ENCODE measurements at places on chromosomes 1 and 21. TPM values are rescaled to one million over a fixed set of nuclear protein-coding genes. Genes with fewer than 3 reads are reported as not detected.

The PCP4L1 gene
- total RNA-seq = not detected

GRCh38 chr1:2233997-2234761 is 6.1 kb downstream of the SKI start:
- no peaks in the 10 kb centered on the region for H3K27me3 ChIP-seq
- peaks cover 94% of the 10 kb centered on the region for H3K4me1 ChIP-seq
- H3K27ac ChIP-seq = no peak overlapping the region
- no peak for DNase-seq

- H3K36me3 ChIP-seq = peaks cover 10% of the 10 kb centered on the region
- no peak overlapping the region for H3K4me3 ChIP-seq
- no peak for DNase-seq
- H3K27ac ChIP-seq = no peak overlapping the region
Measured at GRCh38 chr1:1292442-1292779, 12.2 kb downstream of the SCNN1D start.

DNA sequence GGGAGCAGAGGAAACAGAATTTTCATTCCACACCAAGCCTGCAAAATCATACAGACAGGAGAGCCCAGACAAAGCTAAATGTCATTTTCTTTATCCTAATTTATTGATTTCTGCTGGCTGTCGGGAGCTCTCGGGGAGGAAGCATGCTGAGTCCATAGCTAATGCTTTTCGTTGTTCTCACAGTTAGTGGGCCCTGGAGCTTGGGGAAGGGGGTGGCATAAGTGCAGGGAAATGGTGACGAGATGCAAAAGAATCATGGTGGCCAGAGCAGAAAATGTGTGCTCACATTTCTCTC is 202.4 kb downstream of the TOMM20 start:
- DNase-seq = no peak
- H3K4me3 ChIP-seq = no peak overlapping the region
- no peak overlapping the region for H3K27ac ChIP-seq
- H3K4me1 ChIP-seq = peaks cover 7% of the 10 kb centered on the region

The FAM72C gene
- total RNA-seq = 20.7 TPM

- H3K27me3 ChIP-seq = peaks cover 73% of the 10 kb centered on the region
- DNase-seq = no peak
- H3K4me1 ChIP-seq = no peaks in the 10 kb centered on the region
- H3K4me3 ChIP-seq = no peak overlapping the region
- no peak overlapping the region for H3K27ac ChIP-seq
Measured at GRCh38 chr21:42097860-42098454, 26.8 kb downstream of the UMODL1 start.

GRCh38 chr1:153493343-153493960 is 33.0 kb upstream of the S100A7 start:
- DNase-seq = no peak
- H3K36me3 ChIP-seq = no peaks in the 10 kb centered on the region
- H3K4me1 ChIP-seq = no peaks in the 10 kb centered on the region

- H3K4me3 ChIP-seq = no peak overlapping the region
- peaks cover 9% of the 10 kb centered on the region for H3K4me1 ChIP-seq
- no peak for DNase-seq
- H3K27ac ChIP-seq = no peak overlapping the region
Measured at GRCh38 chr1:3399732-3400131, 54.7 kb upstream of the ARHGEF16 start.

GRCh38 chr1:16967095-16967575 is 13.3 kb downstream of the MFAP2 start:
- peaks cover 30% of the 10 kb centered on the region for H3K27me3 ChIP-seq
- no peak overlapping the region for H3K4me3 ChIP-seq
- no peak for DNase-seq
- no peaks in the 10 kb centered on the region for H3K4me1 ChIP-seq
- no peak overlapping the region for H3K27ac ChIP-seq

The HHAT gene
- 0.13 TPM for total RNA-seq

The LRRC71 gene
- total RNA-seq = 1.2 TPM

GRCh38 chr21:16596369-16596768 is 866.6 kb downstream of the USP25 start:
- no peak for DNase-seq
- no peak overlapping the region for H3K4me3 ChIP-seq
- H3K27me3 ChIP-seq = no peaks in the 10 kb centered on the region
- no peak overlapping the region for H3K27ac ChIP-seq
- no peaks in the 10 kb centered on the region for H3K4me1 ChIP-seq

The FAM72B gene
- 26.1 TPM for total RNA-seq

The BTBD19 gene
- total RNA-seq = 1.7 TPM

The SIPA1L2 gene
- total RNA-seq = 0.22 TPM

DNA sequence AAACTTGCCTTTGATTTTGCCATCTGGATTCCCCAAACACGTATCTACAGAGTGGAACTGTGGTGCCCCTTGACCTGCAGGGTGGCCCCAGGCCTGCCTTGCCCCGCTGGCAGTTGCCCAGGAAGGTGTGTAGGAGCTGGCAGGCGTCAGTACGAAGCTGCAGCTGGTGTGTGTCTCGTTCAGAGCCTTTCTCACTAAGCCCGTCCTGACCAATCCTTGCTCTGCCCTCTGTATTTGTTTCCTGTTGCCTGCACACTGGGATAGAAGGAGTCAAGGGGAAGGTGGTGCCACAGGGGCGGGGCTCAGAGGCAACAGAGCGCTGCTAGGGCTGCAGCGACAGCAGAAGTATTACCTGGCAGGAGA is 5.2 kb upstream of the VSIG8 start:
- peaks cover 15% of the 10 kb centered on the region for H3K4me1 ChIP-seq
- no peak overlapping the region for H3K4me3 ChIP-seq
- DNase-seq = no peak
- H3K36me3 ChIP-seq = no peaks in the 10 kb centered on the region
- H3K27me3 ChIP-seq = peaks cover 23% of the 10 kb centered on the region

DNA sequence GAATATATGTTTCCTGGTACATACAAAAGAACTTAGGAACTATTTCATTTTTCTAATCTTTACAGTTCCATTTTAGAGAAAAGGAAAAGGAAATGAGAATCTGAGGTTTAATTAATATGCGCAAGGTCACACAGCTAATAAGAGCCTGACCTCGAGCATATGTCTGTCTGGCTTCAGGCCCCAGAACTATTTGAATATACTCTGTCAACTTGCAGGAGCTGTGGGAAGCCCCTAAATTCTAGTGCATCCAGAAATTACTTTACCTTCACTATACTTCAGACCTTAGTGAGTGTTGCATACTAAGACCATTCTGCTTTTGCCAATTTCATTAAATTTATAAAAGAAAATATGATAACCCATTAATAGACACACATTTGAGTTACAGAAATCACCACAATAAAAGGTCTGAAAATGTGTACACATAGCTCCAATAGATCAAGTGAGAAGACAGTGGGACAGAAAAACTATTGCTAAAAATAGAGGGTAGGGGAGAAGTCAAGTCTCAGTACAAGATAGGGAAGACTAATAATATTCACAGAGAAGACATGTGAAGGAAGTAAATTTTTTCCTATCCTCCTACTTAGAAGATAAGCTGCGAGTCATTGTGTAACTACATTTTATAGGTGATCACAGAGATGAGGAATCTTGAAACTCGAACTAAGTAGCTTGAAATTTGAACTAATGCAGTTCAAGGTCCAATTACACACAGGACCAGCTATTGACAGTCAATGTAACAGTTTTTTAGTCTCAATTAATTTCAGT is 3.8 kb downstream of the RGS13 start:
- H3K4me3 ChIP-seq = no peak overlapping the region
- H3K4me1 ChIP-seq = no peaks in the 10 kb centered on the region
- no peak overlapping the region for H3K27ac ChIP-seq
- DNase-seq = no peak
- H3K36me3 ChIP-seq = no peaks in the 10 kb centered on the region

The RXFP4 gene
- total RNA-seq = not detected

GRCh38 chr1:230768903-230769570 is 21.8 kb downstream of the CAPN9 start:
- H3K4me3 ChIP-seq = no peak overlapping the region
- no peak overlapping the region for H3K27ac ChIP-seq
- H3K36me3 ChIP-seq = no peaks in the 10 kb centered on the region
- DNase-seq = no peak
- no peaks in the 10 kb centered on the region for H3K4me1 ChIP-seq

GRCh38 chr1:154398141-154398540 is 7.0 kb upstream of the IL6R start:
- no peak overlapping the region for H3K27ac ChIP-seq
- H3K27me3 ChIP-seq = 0 out of 2 replicates have a peak, but pooled peaks cover under 1% of the 10 kb centered on the region
- no peak overlapping the region for H3K4me3 ChIP-seq
- H3K36me3 ChIP-seq = no peaks in the 10 kb centered on the region

GRCh38 chr1:200962631-200963030 is 60.9 kb downstream of the KIF21B start:
- H3K27ac ChIP-seq = no peak overlapping the region
- peaks cover 50% of the 10 kb centered on the region for H3K27me3 ChIP-seq
- no peak overlapping the region for H3K4me3 ChIP-seq
- no peaks in the 10 kb centered on the region for H3K4me1 ChIP-seq

The CD53 gene
- total RNA-seq = 79.5 TPM

DNA sequence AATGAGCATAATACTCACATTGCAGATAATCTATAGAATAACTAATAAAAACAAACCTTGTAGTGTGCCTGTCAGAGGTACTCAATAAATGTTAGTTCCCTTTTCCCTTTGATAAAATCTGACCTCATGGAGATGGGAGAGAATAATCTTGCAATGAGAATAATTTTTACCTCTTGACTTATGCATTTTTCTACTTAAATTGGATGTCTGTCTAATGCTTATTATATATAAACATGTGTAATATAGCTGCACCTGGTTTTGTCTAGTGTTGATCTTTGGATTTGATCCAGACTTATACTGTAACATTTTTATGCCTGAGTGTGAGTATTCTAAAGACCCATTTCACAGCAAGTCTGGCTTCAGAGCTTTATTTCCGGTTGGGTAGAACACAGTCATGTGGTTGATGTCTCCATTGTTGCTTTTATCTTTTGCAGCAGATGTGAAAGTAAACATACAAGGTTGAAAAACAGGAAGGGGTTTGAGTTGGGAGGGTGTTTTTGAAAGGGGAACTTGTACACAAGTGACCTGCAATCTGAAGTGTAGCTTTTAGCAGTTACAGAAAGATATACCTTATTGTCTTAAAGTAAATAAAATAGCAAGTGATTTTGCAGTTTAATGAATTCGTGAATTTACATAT is 12.4 kb downstream of the EPB41 start:
- peak overlapping the region; percentile 86 for H3K27ac ChIP-seq
- no peaks in the 10 kb centered on the region for H3K27me3 ChIP-seq
- peaks cover 34% of the 10 kb centered on the region for H3K4me1 ChIP-seq
- peaks cover 4% of the 10 kb centered on the region for H3K36me3 ChIP-seq
- DNase-seq = peak; percentile 80

DNA sequence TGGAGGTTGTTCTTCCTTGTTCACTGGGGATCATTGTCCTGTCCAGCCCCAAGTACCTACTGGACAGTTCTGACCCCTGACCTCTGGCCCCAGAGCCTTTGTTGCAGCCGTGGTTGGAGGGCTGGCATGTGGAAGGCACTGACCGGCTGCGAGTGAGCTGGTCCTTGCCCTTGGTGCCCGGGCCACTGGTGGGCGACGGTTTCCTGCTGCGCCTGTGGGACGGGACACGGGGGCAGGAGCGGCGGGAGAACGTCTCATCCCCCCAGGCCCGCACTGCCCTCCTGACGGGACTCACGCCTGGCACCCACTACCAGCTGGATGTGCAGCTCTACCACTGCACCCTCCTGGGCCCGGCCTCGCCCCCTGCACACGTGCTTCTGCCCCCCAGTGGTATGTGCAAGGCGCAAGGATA is 11.4 kb downstream of the TIE1 start:
- H3K27me3 ChIP-seq = peaks cover 15% of the 10 kb centered on the region
- H3K36me3 ChIP-seq = no peaks in the 10 kb centered on the region
- no peak for DNase-seq
- H3K27ac ChIP-seq = no peak overlapping the region
- H3K4me1 ChIP-seq = peaks cover 13% of the 10 kb centered on the region

DNA sequence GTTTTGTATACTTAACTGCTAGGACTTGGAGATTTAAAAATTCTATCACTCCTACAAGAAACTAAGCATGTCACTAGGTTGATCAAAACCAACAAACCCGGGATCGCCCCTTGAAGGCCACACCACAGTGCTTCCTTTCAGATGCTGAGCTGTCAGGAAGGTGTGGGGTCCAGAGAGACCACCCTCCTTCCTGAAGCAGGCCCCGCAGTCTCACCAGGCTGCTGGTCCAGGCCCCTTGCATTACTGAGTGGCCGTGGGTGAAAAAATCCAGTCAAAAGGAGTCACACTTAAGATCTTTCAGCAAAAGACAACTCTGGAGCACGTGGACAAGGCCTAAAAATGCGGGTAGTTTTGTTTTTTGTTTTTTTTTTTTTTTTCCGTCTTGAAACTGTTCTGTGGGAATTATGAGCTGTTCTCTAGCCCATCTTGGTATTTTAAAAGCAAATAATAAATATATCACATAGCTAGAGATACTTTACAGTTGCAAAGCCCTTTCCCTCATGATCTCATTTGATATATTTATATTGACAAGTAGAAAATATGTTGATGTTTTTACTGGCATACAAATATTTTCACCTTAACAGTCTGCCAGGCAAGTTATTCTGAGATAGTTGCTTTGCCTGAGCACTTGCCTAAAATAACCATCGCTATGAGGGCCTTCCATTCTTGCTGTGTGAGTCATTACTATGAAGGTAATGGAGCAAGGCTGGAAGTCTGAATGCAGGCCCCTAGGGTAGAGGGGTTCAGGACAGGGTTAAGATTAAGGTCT is 73.1 kb upstream of the EDEM3 start:
- H3K27ac ChIP-seq = no peak overlapping the region
- no peaks in the 10 kb centered on the region for H3K4me1 ChIP-seq
- no peak for DNase-seq
- H3K4me3 ChIP-seq = no peak overlapping the region
- no peaks in the 10 kb centered on the region for H3K27me3 ChIP-seq

The UTS2 gene
- not detected for total RNA-seq

DNA sequence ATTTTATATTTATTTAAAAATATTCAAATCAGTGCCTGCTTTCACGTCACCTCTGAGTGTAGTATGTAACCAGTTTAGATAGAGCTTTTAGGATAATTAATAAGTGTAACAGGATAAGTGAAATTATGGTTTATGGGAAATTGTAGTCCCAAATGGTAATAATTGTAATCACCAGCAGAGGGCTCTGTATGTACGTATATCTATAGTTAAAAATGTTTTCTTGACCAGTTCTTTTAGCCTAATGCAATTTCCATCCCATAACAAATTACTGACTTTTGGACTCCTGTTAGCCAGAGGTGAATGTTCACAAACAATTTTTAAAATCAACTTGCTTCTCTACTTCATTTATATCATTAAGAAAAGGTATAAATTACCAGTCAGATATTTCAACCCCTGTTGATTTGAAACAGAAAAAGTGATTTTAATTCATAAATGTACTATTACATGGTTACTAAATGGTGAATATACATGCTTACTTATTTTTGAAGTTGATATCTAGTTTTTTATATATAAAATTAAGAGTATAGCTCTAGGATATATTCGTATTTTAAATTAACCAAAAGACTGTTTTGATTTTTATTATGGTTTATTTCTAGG is 25.3 kb downstream of the SLC30A7 start:
- H3K4me1 ChIP-seq = no peaks in the 10 kb centered on the region
- H3K4me3 ChIP-seq = no peak overlapping the region
- H3K36me3 ChIP-seq = peaks cover 70% of the 10 kb centered on the region
- H3K27me3 ChIP-seq = no peaks in the 10 kb centered on the region
- peak; percentile 23 for DNase-seq

Data from K562 (cell line).